Neural crest cell (in vitro differentiated cells): ENCODE measurements at places on chromosomes 16 and 17. TPM values are rescaled to one million over a fixed set of nuclear protein-coding genes. Genes with fewer than 3 reads are reported as not detected.

GRCh38 chr16:80117556-80118130, 423.1 kb upstream of the DYNLRB2 start:
- DNase-seq, result no peak

DNA sequence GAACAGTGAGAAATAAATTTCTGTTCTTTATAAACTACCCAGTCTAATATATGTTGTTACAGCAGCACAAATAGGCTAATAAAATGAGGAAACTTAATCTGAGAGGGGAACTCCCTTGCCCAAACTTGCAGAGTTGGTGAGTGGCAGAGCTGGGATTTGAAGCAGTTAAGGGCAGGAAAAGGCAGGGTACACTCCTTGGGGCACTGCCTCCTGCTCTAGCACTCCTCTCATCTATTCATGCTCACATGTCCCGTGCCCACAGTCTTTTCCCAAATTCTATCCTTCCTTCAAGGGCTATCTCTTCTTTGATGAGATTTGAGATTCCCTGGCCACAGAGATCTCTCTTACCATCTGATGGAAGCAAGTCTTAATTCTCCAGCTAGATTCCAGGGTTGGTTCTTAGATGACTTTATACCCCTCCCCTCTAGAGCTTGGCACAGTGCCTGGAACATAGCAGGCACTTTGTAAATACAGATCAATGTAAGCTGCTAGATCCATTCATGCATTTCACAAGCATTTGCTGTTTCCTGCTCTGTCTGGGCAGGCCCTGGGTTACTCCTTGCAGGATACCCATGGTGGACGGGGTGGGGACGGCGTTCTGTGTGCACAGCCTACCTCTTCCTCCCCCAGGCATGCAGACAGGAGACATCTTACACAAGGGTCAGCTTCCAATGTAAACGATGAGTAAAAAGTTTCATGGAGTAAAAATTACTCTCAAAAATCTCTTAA, 39.2 kb upstream of the ABCC12 start:
- no peak for DNase-seq

- DNase-seq, result peak; percentile 98
Observed at GRCh38 chr17:44775838-44776621, 17.2 kb downstream of the ADAM11 start.

- DNase-seq, result no peak
Observed at GRCh38 chr16:24027466-24027865, 191.7 kb downstream of the PRKCB start.

- DNase-seq, result no peak
Observed at GRCh38 chr17:66971264-66971663, 6.8 kb downstream of the CACNG4 start.

DNA sequence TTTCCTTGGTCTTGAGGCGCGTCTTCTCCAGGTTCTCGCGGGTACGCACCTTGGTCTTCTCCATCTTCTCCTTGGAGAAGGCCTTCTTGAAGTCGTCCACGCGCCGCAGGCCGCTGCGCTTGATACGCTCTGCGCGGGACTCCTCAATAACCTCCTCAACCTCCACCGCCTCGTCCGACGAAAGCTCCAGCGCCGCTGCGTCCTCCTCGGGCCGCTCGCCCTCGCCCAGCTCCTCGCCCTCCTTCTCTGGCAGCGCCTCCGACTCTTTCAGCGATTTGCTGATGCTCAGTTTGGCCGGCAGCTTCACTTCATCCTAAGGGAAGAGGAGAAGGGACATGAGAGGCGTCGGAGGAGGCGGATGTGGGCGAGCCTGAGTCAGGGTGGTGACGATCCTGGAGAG, 16.8 kb upstream of the STAT3 start:
- no peak for DNase-seq

DNA sequence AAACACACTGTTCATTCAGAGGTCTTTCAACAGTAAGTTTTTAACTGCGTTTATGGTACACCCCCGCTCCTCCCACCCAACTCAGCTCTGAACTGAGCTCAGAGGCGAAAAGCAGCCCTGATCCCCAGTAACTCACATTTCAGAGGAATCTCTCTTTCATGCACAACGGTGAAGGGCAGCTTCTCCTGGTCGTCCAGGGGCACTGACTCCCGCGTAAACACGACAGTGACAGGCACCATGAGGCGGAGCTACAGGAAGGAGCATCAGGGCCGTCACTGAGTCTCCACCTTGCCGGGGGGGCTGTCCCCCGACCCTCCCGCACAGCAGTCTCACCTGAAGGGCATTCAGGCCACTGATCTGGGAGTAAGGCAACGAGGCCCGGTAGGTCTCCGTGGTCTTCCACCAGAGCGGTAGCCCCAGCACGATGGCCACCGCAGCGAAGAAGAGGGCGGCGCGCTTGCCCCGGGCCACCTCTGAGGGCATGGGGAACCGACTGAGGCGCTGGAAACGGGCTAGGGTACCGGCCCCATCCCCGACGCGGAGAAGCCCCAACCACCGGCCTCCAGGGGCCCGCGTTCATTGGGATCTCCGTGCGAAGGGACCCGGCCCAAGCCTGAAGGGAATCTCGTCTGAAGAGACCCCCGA, 486 bp downstream of the PIGS start:
- DNase-seq, result peak; percentile 20

Gene SEPHS2
- total RNA-seq, result 29.6 and 30.5 TPM in 2 replicates

Gene ZNF19
- total RNA-seq, result 6.4 and 7.4 TPM in 2 replicates
